ENCODE measurements at places on chromosomes 2 and 18.

GRCh38 chr2:193521523-193521922 lies 1326.8 kb upstream of the TMEFF2 start:
- no peak for DNase-seq

DNA sequence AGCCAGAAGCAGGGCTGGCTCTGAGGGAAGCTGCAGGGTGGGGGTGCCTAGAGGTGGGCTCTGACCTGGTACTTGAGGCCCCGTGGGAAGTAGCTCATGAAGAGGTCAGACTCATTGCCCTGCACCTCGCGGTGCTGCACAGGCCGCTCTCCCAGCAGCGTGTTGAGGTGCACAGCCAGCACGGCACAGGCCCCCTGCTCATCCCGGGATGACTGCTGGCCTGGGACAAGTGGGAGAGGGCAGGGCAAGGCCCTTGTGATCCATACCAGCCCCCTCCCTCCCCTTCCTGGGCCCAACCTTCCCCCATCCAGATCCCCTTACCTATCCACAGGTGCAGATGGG lies 8.7 kb downstream of the CAPG start:
- no peak for DNase-seq

DNA sequence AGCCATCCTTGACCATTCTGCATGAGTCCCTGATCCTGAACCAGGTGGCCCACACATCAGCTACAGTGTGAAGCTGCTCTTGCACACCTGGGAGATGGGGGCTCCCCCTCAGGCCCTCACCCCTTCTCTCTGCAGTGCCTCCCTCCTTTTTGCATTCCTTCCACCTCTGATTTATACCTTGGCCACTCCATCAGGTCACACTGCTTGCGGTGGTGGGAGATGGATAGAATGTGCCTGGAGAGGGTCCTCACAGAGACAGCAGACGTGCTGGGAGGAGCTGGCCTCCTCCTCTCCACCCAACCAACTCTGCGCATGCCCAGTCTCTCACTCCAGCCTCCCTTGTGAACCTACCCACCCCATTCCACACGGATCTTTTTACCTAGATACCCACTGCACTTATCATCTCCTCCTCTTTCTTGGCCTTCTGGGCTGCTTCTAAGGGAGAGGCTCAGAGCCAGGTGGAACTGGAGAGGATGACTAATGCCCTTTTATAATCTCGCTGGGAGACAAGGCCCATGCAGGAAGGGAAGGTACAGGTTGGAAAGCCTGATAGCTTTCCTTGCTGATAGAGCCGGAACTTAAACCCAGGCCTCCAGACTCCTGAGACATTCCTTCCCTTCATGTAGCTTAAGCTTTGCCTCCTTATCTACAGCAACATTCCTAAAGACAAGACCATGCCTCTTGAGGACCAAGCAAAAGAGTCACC lies 205.1 kb downstream of the ZBTB7C start:
- no peak for DNase-seq

GRCh38 chr18:76431437-76432273 lies 63.4 kb downstream of the ZNF516 start:
- DNase-seq: no peak

DNA sequence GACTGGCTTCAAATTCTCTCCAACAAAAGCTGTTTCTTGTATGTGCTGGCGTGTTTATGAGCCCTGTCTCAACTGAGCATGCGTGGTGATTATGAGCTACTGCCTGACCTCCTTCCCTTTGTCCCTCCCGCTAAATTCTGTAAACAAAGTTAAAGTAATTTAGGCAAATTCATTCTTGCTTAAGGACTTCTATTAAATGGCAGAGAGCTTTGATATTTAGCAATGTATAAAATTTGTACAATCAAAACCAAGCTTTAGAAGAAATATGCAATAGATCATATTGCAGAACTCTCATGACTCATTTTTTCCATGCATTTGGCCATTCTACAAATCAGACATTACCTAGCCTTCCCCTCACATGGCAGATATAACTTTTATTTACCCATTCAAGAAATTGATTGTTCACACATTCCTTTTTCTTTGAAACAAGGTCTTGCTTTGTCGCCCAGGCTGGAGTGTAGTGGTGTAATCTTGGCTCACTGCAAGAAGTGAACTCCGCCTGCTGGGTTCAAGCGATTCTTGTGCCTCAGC lies 18.2 kb downstream of the IGFBP2 start:
- no peak for DNase-seq

DNA sequence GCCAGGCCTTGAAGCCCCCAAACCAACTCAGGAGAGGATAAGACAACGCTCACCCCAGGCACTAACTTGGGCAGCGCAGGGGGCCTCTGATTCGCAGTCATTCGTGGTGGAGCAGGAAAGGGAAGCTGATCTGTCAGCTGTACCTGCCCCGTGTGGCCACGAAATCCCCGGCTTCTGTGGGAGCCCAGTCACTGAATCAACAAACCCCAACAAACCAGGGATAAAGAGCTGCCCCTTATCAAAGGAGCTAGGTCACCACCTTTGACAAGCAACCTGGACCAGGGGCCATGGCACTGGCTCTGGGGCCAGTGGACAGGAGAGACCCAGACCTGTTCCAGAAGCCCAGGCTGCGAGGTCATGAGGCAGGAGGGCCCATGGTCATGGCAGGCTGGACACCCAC lies 14.5 kb downstream of the SDC1 start:
- DNase-seq: no peak

GRCh38 chr2:99806758-99807157 lies 316.9 kb upstream of the REV1 start:
- no peak for DNase-seq

- DNase-seq: no peak
Measured at GRCh38 chr2:136013955-136014354, 28.5 kb upstream of the DARS1 start.

GRCh38 chr18:62324181-62324828 lies 805 bp upstream of the TNFRSF11A start:
- no peak for DNase-seq

DNA sequence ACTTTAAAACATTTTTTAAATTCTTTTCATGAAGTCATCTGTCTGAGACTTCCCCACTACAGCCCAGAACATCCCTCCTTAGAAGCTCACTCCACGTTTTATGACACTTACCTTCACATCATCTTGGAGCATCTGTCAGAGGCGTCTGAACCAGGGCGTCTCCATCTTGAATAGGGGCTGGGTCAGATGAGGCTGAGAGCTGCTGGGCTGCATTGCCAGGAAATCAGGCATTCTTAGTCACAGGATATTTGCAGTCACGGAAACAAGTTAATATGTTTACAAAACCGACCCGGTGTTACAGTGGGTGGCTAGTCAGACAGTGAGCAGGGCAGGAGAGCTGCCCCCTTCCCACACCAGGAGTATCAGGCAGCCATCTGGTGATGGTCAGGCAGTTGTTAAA lies 456.5 kb downstream of the FBXO15 start:
- no peak for DNase-seq

- DNase-seq: no peak
Measured at GRCh38 chr2:64404002-64404731, 49.8 kb upstream of the LGALSL start.

Measured in NCI-H1436 treated with DMSO at 0.1 percent for 48 hours (cell line).